ENCODE measurements at places on chromosomes 6 and 20.

DNA sequence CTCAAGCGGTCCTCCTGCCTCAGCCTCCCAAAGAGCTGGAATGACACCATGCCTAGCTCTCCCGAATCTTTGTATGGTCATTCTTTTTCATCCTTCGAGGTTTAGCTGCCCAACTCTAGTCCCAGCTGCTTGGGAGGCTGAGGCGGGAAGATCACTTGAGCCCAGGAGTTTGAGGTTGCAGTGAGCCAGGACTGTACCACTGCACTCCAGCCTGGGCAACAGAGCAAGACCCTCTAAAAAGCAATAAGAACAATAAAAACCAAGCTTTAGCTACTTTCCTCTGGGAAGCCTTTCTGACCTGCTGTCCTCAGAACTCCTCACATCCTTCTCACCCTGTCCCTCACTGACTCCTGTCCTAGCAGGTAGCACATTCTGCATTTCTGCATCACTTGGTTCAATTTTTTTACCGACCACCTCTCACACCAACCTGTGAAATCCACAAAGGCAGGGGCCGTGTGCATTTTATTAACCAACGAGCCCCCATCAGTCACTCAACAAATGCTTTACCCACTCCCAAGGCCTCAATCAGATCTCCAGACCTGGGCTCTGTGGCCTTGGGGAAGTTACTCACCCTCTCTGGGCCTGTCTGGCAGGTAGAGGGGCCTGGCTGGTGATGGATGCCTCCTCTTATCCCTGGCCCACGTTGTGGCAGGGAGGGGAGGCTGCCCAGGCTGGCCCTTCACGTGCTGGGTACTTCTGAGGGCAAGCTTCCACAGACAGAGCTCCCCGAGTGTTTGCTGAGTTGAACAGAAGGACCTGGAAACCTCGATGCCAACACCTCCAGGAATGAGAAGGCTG is 14.7 kb upstream of the SRC start:
- DNase-seq: no peak

DNA sequence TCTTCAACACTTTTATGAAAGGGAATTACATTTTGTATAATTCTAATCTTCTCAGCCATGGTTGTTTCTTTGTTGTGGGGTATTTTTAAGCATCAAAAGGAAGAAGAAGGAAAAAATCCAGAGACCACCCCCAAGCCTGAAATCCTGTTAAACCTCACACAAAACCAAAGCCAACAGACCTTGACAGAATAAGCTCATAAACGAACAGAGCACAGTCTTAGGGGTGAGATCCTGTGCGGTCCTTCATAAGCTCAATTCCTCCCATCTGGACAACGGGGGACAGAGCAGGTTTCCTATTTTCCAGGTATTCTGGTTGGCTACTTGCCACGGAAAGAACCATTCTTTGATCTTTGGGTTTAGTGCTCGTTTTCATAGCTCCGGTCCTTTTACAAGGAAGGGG is 151.3 kb upstream of the SULF2 start:
- no peak for DNase-seq

DNA sequence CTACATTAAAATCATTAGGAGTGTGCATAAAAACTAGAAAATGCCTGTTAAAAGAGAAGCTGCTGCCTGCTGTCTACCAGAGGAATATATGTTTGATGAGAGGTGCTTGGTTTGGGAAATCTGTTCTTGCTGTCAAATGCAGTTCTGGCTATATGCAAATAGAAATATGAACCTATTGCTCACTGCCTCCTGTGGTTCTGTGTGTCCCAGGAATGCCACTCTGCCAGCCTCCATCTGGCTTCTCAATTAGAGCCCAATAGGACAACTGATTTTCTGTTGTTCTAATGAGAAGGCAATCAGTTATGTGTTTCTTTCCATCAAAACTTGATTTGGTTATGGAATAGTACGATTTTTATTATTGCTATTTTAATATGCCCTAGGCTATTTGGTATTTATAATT is 759.7 kb downstream of the HDGFL1 start:
- no peak for DNase-seq

GRCh38 chr6:96743496-96743895 is 93.8 kb downstream of the GPR63 start:
- no peak for DNase-seq

DNA sequence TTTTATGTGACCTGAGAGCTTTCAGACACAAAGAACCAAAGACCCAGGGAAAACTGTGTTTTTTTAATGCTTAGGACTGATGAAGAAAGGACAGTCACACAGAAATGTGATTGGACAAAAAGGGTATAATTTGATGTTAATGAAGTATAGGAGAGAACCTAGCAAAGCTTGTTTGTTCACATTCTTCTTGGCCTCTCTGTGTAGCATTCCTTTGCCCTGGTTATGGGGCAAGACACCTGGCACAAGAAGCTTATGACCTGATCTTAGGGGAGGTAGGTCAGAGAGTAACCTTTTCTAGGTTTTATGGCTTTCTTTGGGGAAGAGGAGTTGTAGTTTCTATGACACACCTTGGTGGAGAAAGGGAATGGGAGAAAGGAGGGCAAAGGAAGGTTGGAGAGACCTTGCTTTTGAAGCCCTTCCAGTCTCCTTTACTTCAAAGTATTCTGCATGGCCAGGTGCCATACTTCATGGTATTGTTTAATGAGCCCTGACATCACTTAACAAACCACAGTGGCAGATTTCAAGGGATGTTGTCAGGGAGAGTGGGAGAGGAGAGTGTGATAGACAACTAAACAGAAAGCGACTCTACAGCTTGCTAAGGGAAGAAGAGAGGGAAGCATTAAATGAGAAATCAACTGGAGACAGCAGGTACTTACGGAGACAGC is 701.8 kb upstream of the FLRT3 start:
- no peak for DNase-seq
